ENCODE measurements at places on chromosomes 12 and 14.

GRCh38 chr12:106282457-106283097, 20.0 kb upstream of the TCP11L2 start:
- DNase-seq = no peak

- no peak for DNase-seq
Measured at GRCh38 chr14:81889529-81889928, 355.9 kb upstream of the SEL1L start.

DNA sequence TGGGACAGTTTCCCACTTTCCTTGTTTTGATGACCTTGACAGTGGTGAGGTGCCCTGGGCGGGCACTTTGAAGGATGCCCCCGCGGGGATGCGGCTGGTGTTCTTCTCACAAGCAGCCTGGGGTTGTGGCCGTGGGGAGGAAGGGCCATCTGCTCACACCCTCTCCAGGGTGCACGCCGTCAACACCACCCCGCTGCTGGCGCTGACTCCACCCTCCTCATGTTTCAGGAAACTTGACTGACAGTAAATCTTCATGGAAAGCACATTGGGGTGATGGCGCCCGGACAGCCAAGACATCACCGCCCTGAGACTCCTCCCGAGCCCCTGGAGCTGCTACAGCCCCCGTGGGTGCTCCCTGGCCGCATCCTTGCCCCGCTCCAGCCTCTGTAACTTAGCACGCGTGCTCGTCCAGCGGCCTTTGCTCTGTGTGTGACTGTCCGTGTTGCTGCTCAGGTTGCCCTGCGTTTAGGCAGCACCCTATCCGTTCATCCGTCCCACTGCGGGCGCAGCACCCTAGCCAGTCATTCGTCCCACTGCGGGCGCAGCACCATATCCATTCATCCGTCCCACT, 150.2 kb upstream of the C14orf180 start:
- no peak for DNase-seq

GRCh38 chr14:102279282-102279681, 25.7 kb downstream of the MOK start:
- no peak for DNase-seq

DNA sequence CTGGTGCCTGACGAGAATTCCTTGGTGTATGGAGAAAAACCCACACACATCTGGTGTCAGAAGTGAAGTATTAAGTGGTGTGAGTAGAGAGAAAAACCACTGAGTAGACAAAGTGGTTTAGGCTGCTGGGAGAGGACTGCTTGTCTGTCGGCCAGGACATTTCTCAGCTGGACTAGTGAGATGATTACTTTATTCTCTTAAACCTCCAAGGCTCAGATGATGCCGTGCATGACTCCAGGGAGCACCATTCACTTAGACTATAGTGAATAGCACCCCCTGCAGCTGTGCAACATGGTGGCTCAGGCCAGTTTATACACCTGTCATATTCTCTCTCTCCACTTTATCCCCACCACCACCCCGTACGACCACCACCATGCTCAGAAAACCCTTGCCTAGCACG, 28.5 kb upstream of the NFYB start:
- no peak for DNase-seq

DNA sequence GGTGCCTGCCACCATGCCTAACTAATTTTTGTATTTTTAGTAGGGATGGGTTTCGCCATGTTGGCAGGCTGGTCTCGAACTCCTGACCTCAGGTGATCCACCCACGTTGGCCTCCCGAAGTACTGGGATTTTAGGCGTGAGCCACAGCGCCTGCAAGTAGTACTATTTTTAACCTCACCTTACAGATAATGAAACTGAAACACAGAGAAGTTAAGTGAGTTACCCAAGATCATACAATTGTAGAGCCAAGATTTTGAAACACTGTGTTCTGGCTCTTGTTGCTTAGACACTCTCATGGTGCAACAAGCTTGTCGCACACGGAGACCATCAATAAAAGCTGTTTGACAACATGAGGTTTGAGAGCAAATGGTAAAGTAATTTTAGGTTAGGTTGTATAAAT, 159.1 kb upstream of the LMNTD1 start:
- no peak for DNase-seq

DNA sequence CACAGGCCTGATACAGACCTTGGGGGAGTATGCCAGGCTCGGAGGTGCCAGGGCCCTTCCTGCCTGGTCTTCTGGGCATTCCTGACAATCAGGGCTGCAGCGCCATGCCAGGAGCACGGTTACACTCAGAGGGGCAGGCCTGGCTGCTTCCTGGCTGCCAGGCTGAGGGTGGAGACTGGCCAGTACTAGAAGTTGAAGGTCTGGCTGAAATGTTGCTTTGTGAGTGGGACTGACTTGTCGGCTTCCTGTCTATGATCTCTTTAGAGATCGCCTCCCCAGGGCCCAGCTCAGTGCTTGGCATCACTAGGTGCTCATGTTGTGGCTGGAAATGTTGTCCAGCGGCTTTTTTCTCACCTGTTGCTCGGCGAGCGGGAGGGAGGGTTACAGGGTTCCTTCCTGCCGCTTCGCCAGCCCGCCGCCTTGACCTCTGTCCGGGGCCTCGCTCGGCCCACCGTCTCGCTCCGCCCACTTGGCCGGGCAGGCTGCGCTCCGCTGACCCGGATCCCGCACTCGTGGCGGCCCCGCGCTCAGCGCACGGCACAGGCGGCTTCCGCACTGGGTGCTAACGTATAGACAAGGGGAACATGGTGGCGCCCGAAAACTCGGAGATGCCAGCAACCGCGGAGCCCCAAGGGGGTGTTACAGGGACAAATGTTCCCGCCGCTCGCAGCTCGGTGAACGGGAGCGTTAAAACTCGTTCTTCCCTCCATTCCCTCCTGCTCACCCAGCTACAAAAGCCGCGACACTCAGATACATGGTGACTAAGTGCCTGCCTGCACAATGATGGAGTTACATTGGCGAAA, 32.6 kb downstream of the PAPLN start:
- no peak for DNase-seq

DNA sequence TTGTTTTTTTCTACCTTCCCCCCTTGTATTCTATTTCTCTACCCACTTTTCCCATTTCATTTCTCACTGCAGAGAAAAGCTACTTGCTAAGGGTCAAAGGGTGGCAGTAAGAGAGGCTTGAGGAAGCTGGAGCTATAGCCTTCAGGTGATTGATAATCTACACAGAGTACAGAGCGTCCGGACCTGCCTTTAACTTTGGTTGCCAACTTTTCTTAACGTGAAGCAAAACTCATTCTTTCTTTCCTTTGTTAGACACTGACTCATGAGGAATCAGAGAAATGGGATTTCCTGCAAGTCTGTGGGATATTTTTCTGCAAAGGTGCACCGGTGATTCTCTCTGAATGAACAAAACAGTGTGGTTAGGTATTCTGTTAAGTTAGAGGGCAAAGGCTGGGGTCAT, 133.3 kb downstream of the RMST start:
- no peak for DNase-seq

DNA sequence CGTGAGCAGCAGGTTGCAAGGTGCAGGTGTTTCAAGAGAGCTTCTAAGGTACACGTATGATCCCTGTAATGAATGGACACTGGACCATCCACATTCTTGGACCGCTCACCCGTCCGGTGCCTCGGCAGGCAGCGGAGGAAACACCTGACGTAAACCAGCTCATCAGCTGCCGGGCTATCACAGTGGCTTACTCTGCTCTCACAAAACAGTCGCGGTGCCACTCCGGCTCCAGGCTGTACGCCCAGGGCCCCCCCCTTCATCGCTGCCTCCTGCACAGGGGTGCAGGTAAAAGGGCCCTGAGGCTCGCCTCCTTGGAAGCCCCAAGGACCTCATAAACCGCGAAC, 436 bp downstream of the VPS33A start:
- DNase-seq = peak; percentile 32

DNA sequence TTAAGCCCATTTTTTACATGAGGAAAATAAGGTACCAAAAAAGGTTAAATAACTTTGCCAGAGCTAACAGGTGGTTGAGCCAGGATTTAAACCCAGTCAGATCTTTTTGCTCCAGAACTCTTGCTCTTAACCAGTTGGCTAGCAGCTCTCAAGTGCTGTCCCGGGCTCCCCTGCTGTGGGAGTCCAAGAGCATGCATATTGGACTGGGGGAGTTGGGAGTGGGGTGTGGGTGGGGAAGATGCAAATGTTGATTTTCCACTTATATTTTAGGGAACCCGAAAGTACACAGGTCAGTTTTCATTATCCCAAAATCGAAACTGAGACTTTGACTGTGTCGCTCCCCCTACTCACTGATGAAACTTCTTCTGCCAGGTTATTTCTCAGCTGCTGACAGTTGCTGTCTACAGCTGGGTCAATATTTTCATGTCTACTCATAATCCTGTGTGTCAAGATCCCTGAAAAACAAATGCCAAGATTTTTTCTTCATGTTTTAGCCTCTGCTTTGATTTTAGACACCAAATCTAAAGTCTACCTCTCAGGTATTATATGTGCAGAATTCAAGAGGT, 172.3 kb upstream of the TMPO start:
- DNase-seq = no peak

DNA sequence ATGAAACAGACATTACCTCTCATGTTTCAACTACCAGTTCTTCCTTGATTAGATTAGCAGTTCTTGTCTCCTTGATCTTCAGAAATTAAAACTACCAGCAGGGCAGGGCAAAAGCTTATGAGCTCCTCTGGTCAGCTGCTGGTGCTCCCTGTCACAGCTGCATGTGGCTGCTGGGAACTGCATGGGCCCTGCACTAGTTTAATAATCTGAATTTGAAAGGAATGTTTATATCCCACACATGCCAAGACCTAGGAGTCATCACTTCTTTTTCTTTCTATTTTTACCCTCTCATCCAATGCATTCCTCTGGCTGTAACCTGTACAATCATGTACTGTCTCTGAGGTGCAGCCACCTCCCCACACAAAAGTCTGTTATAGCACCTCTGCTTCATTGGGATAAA, 73.9 kb downstream of the ARMH4 start:
- DNase-seq = no peak

DNA sequence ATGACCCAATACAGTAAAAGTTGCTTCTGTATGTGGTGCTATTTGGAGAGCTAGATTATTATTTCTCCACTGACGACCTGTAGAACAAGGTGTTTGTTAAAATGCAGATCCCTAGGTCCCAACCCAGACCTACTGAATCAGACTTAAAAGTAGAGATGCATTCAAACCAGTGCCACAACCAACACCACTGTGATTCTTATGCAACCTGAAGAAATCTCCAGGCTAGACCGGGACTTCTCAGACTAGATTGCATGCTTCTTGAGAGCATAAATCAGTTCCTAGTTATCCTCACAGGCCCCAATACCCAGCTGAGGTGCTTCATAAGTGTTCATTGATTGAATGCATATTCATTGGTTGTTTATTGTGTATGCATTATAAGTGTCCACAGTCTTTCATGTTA, 78.2 kb downstream of the SPTSSA start:
- no peak for DNase-seq

DNA sequence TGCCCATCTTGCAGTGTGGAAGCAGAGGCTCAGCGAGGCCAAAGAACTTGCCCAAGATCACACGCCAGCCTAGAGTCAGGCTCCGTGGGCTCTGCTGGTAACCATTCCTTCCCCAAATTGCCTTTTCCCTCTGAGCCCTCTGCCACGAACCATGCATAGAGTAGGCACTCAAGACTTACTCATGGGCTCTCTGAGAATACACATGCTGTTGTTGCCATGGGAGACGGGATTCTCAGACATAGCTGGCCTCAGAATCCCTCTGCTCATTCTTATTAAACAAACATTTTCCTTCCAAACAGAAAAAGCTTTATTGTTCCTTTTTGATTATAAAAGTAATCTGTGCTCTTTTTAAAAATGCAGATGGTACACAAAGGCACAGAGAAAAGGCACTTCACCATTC, 52.5 kb upstream of the WSCD2 start:
- DNase-seq = no peak

GRCh38 chr12:100995771-100996170, 201.2 kb downstream of the ANO4 start:
- DNase-seq = no peak

DNA sequence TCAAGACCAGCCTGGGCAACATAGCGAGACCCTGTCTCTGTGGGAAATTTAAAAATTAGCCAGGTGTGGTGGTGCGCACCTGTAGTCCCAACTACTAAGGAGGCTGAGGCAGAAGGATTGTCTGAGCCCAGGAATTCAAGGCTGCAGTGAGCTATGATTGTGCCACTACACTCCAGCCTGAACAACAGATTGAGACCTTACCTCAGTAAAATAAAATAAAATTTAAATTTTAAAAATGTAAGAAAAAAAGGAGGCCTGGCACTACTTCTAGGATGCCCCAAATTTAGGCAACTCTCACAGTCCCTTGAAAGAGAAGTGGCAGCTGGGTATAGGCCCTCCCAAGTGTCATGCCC, 918 bp upstream of the INHBE start:
- no peak for DNase-seq

DNA sequence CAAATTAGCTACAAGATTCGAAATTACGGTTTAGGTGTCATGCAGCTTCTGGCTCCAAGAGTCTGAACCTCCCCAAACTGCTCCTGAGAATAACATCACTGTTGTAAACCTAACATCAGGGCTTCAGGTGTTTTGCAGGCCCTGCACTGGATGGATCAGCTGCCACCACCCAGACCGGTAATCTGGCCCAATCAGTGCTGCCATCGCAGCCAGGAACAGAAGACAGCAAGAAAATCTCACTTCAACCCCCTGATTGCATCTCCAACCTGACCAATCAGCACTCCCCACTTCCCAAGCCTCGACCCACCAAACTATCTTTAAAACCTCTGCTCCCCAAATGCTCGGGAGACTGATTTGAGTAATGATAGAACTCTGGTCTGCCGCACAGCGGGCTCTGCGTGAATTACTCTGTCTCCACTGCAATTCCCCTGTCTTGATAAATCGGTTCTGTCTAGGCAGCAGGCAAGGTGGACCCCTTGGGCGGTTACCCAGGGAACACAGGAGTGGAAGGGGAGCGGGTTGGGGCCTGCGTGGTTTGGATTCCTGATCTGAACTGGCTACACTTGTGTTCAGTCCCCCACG, 268.5 kb upstream of the SFSWAP start:
- no peak for DNase-seq

GRCh38 chr12:43044241-43044640, 454.7 kb upstream of the PRICKLE1 start:
- DNase-seq = no peak

- DNase-seq = no peak
Measured at GRCh38 chr12:84785281-84785680, 127.3 kb downstream of the SLC6A15 start.

DNA sequence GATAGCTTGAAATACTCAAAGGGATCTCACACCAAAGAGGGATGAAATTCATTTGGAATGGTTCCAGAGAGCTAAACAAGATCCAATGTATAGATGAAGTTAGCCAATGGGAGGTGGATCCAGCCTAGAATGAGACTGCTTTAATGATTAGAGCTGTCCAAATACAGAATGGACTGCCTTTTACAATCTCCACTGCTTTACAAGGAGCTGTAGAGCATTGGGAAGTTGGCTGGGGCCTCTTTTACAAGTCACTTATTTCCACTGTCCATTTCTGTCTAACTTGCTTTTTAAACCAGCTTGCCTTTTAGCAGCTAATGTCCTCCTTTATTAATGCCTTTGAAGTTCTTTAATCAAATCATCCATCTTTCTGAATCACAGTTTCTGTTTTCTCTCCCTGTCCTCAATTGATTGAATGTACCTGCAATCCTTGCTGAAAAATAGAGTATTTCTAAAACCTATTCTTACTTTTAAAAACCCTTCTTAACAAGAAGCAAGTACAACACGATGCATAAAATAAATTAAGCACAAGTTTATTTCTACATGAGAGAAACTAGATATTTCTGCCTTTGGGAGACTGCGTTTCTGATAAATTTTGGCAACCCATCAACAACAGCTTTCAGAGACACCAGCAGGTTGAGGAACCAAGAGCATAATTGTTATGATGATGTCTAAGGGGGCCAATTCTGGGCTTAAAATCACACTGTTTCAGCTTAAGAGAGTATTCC, 3.4 kb upstream of the ATP2A2 start:
- no peak for DNase-seq

Data from HuH-7.5 (cell line).